ENCODE measurements at places on chromosomes 4 and X.

DNA sequence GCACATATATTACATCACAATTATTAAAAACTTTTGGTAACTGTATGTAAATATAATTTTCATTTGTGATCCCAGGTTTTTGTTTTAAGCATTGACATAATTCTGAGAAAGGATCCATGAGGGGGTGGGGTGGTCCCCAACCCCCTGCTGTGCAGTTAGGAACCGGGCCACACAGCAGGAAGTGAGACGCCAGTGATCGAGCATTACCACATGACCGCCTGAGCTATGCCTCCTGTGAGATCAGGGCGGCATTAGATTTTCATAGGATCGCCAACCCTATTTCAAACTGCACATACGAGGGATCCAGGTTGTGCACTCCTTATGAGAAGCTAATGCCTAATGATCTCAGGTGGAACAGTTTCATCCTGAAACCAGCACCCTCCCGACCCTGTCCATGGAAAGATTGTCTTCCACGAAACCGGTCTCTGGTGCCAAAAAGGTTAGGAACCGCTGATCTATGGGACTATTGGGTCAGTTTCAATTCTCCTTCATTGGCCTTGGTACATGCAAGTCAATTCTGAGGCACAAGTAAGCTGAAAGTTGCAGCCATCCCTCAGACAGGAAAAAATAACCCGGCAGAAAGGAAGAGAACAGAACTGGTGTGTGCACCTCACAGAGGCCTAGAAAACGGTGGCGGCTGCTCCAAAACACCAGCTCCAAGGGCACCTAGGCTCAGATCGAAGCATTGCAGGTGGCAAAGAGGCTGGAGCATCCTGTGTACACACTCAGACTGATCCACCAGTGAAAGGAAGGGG lies 7.0 kb upstream of the TMSB4X start:
- H3K4me3 ChIP-seq = no peak overlapping the region
- peaks cover 32% of the 10 kb centered on the region for H3K4me1 ChIP-seq
- no peaks in the 10 kb centered on the region for H3K36me3 ChIP-seq
- H3K27me3 ChIP-seq = no peaks in the 10 kb centered on the region
- DNase-seq = no peak

DNA sequence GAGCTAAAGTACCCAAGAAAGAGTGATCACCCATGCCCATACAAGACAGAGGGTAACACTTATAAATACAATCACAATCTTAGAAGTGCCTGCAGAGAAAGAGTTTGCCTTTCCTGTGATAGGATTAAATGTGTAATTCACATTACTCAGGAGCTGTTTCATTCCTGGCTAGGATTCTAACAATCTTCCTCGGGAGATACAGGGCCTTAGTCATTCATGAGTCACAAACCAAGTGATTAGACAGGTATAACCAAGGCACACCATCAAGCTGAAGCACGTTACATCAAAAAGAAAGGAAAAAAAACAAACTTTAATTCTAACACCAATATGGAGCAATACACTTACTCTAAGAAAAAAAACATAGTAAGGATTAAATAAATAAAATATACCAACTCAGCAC lies 14.9 kb downstream of the ABCG2 start:
- H3K36me3 ChIP-seq = no peaks in the 10 kb centered on the region
- peaks cover 8% of the 10 kb centered on the region for H3K4me1 ChIP-seq
- peak; percentile 42 for DNase-seq
- H3K27ac ChIP-seq = no peak overlapping the region
- H3K27me3 ChIP-seq = no peaks in the 10 kb centered on the region
- H3K4me3 ChIP-seq = no peak overlapping the region

- no peak overlapping the region for H3K27ac ChIP-seq
- no peaks in the 10 kb centered on the region for H3K4me1 ChIP-seq
- no peaks in the 10 kb centered on the region for H3K36me3 ChIP-seq
- H3K4me3 ChIP-seq = no peak overlapping the region
- H3K27me3 ChIP-seq = no peaks in the 10 kb centered on the region
- DNase-seq = no peak
Measured at GRCh38 chr4:112379306-112379705, 82.1 kb downstream of the ALPK1 start.

GRCh38 chrX:129777218-129778030 lies 2.3 kb upstream of the SASH3 start:
- H3K27ac ChIP-seq = peak overlapping the region; percentile 86
- H3K36me3 ChIP-seq = no peaks in the 10 kb centered on the region
- no peak overlapping the region for H3K4me3 ChIP-seq
- DNase-seq = peak; percentile 44

- no peak overlapping the region for H3K4me3 ChIP-seq
- no peaks in the 10 kb centered on the region for H3K27me3 ChIP-seq
- DNase-seq = peak; percentile 14
Measured at GRCh38 chr4:139523076-139523475, 32.9 kb downstream of the SETD7 start.

DNA sequence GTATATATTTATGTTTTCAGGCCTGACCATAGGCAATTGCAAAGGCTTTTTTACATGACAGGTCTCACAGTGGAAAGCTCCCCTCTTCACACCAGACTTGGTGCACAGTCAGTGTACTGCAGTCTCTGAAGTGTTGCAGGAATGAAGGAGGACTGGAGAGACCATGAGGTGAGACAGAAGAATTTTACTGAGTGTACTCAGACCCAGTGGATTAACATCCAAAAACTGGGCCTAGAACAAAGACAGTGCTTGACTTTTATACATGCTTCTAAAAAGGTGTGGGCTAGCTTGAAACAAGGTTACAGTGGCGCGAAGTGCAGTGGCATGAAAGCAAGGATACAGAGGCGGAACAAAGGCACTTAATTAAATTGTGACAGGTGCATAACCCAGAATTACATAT lies 822.9 kb downstream of the RAPGEF2 start:
- no peak overlapping the region for H3K27ac ChIP-seq
- H3K4me3 ChIP-seq = no peak overlapping the region
- no peaks in the 10 kb centered on the region for H3K36me3 ChIP-seq
- no peaks in the 10 kb centered on the region for H3K4me1 ChIP-seq
- H3K27me3 ChIP-seq = no peaks in the 10 kb centered on the region

GRCh38 chr4:152588869-152589268 lies 53.0 kb upstream of the FBXW7 start:
- no peak overlapping the region for H3K27ac ChIP-seq
- DNase-seq = no peak
- no peaks in the 10 kb centered on the region for H3K36me3 ChIP-seq
- peaks cover 9% of the 10 kb centered on the region for H3K27me3 ChIP-seq
- no peaks in the 10 kb centered on the region for H3K4me1 ChIP-seq

GRCh38 chrX:8755813-8756212 lies 23.9 kb upstream of the ANOS1 start:
- H3K4me1 ChIP-seq = no peaks in the 10 kb centered on the region
- H3K27ac ChIP-seq = no peak overlapping the region
- no peak for DNase-seq
- H3K36me3 ChIP-seq = no peaks in the 10 kb centered on the region
- no peak overlapping the region for H3K4me3 ChIP-seq

GRCh38 chr4:111789901-111790640 lies 355.2 kb upstream of the FAM241A start:
- DNase-seq = no peak
- H3K4me1 ChIP-seq = no peaks in the 10 kb centered on the region
- H3K36me3 ChIP-seq = no peaks in the 10 kb centered on the region
- H3K4me3 ChIP-seq = no peak overlapping the region

DNA sequence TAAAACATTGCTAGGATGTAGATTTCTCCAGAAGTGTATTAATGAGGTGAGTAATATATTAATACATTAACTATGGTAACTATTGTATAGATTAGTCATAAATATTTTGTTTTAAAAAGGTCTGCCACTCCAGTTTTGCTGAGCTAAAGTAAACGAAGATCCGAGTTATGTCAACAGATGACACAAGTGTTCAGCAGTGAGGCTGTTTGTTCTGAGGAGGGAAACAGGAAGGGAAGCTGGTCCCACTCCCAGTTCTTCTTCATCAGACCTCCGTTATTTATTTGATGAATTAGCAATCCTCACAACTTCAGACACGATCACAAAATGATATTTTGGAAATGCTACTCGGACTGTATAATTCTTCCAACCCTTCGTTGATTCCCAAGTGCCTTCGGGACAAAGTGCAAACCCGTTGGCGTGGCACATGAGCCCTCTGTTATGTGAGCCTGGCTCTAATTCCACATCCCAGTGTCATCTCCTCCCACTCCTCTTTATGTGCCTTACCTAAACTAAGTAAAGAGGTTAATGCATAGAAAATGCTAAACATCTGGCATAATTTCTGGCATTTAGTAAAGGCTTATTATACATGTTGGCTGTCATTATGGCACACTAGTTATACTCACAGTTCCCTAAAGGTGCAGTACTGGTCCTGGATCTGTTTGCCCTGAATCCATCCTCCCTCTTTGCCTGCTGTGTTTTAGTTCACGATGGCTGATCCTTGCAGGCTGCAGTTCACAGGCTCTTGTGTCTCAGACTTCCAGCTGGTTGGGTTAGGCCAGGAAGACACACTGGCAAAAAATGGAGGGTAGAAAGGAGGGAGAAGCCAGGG lies 190.6 kb upstream of the LNX1 start:
- no peaks in the 10 kb centered on the region for H3K4me1 ChIP-seq
- peak; percentile 26 for DNase-seq
- no peak overlapping the region for H3K27ac ChIP-seq
- no peak overlapping the region for H3K4me3 ChIP-seq
- H3K27me3 ChIP-seq = no peaks in the 10 kb centered on the region

DNA sequence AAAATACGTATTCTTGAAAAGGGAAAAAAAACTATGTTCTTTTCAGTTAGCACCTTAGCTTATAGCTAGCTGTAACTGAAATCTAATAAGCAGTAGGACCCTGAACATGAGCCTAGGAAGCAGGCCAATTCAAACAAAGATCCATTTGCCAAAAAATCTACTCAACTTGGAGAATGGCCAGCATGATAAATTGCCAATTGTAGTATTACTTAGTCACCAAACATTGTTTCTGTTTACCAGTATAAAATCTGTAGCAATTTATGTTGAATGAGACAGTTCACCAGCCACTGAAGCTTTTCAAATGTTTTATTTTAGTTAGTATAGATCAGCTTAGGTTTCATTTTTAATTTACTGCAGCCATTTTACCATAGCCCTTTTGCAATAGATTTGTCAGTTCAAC lies 323.6 kb upstream of the DIPK2B start:
- no peak overlapping the region for H3K4me3 ChIP-seq
- peak; percentile 65 for DNase-seq
- H3K27ac ChIP-seq = no peak overlapping the region
- H3K27me3 ChIP-seq = no peaks in the 10 kb centered on the region

- no peak for DNase-seq
- no peaks in the 10 kb centered on the region for H3K36me3 ChIP-seq
- H3K27me3 ChIP-seq = no peaks in the 10 kb centered on the region
- no peak overlapping the region for H3K4me3 ChIP-seq
- H3K27ac ChIP-seq = no peak overlapping the region
Measured at GRCh38 chrX:110477593-110478228, 119.1 kb downstream of the RTL9 start.

GRCh38 chr4:101850698-101851097 lies 60.2 kb downstream of the BANK1 start:
- no peaks in the 10 kb centered on the region for H3K27me3 ChIP-seq
- H3K36me3 ChIP-seq = no peaks in the 10 kb centered on the region
- H3K4me3 ChIP-seq = no peak overlapping the region
- no peaks in the 10 kb centered on the region for H3K4me1 ChIP-seq

GRCh38 chr4:186485561-186486062 lies 69.8 kb downstream of the MTNR1A start:
- no peaks in the 10 kb centered on the region for H3K36me3 ChIP-seq
- no peak overlapping the region for H3K27ac ChIP-seq
- no peak overlapping the region for H3K4me3 ChIP-seq
- H3K27me3 ChIP-seq = no peaks in the 10 kb centered on the region
- no peaks in the 10 kb centered on the region for H3K4me1 ChIP-seq
- DNase-seq = no peak

DNA sequence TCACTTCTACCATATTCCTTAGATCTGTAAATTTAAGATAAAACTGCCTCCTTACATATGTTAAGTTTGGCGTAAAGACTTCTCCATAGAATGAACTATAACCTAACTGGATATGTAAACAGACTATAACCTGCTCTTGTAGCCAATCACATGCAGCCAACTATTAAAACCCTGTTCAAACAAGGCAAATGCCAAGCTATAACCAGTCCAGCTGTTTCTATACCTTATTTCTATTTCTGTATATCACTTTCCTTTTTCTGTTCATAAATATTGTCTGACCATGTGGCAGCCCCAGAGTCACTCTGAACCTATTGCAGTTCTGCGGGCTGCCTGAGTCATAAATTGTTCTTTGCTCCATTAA lies 12.4 kb upstream of the POF1B start:
- no peak overlapping the region for H3K4me3 ChIP-seq
- no peaks in the 10 kb centered on the region for H3K4me1 ChIP-seq
- H3K27me3 ChIP-seq = no peaks in the 10 kb centered on the region
- H3K27ac ChIP-seq = no peak overlapping the region

GRCh38 chr4:163484906-163485305 lies 9.6 kb upstream of the TMA16 start:
- H3K4me3 ChIP-seq = no peak overlapping the region
- no peaks in the 10 kb centered on the region for H3K36me3 ChIP-seq
- H3K27ac ChIP-seq = no peak overlapping the region
- H3K4me1 ChIP-seq = no peaks in the 10 kb centered on the region

GRCh38 chrX:118455013-118455412 lies 40.6 kb upstream of the DOCK11 start:
- no peak overlapping the region for H3K4me3 ChIP-seq
- no peaks in the 10 kb centered on the region for H3K4me1 ChIP-seq
- no peaks in the 10 kb centered on the region for H3K27me3 ChIP-seq
- H3K36me3 ChIP-seq = no peaks in the 10 kb centered on the region
- H3K27ac ChIP-seq = no peak overlapping the region

- no peaks in the 10 kb centered on the region for H3K4me1 ChIP-seq
- H3K27ac ChIP-seq = no peak overlapping the region
- no peak for DNase-seq
- H3K27me3 ChIP-seq = no peaks in the 10 kb centered on the region
- H3K36me3 ChIP-seq = no peaks in the 10 kb centered on the region
Measured at GRCh38 chr4:125010796-125011503, 298.4 kb upstream of the ANKRD50 start.

DNA sequence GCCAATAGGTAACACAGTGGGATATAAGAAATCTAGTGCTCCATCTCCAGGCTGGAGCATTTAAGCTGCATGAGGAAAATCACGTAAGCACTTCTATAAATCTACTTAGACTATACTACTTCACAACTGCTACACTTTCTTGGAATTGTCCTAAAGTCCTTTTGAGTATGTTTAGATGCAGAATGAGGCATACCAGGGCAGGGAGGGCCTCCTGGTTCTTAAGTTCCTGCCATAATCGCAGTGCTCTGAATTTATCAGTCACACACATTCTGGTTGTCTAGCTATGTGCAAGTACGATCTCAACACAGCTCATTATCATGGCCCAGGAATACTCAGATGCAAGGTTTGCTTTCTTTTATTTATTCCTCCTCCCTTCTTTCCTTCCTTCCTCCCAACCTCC lies 130.3 kb downstream of the GUCY2F start:
- no peak for DNase-seq
- H3K27ac ChIP-seq = no peak overlapping the region
- peaks cover 13% of the 10 kb centered on the region for H3K4me1 ChIP-seq
- no peaks in the 10 kb centered on the region for H3K27me3 ChIP-seq
- no peaks in the 10 kb centered on the region for H3K36me3 ChIP-seq
